ENCODE measurements at places on chromosomes 1 and 21. TPM values are rescaled to one million over a fixed set of nuclear protein-coding genes. Genes with fewer than 3 reads are reported as not detected.

DNA sequence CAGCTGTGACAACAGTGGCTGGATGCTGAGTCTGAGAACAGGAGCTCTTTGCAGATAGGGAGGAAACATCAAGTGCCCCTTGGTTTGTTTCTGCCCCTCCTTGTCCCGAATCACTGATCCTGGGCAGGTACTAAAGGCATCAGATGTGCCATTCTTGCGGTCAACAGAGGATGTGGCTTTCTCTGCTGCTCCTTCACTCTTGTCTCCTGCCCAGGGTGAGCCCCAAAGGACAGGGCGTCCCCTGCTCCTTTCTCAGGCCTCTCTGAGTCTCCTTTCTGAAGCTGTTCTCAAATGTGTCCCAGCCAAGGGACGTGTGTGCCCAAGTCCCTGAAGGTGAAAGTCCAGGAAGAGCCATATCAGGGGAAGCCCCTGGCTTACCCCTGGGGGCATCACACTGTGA lies 31.7 kb downstream of the SLC37A1 start:
- peaks cover 61% of the 10 kb centered on the region for H3K36me3 ChIP-seq
- H3K4me1 ChIP-seq, result no peaks in the 10 kb centered on the region

DNA sequence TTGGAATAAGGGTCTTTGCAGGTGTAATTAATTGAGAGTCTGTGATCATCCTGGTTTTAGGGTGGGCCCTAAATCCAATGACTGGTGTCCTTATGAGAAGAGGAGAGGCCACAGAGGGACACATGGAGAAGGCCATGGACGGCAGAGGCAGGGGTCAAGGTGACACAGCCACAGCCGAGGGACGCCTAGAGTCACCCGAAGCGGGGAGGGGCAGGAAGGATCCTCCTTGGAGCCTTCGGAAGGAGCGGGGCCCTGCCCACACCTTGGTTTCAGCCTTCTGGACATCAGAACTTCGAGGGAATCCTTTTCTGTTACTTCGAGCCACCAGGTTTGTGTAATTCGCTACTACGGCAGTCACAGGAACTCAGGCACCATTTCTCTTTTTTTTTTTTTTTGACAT lies 31.1 kb downstream of the RRP1 start:
- H3K36me3 ChIP-seq, result no peaks in the 10 kb centered on the region
- no peaks in the 10 kb centered on the region for H3K4me1 ChIP-seq
- H3K27me3 ChIP-seq, result no peaks in the 10 kb centered on the region
- H3K4me3 ChIP-seq, result no peak overlapping the region

DNA sequence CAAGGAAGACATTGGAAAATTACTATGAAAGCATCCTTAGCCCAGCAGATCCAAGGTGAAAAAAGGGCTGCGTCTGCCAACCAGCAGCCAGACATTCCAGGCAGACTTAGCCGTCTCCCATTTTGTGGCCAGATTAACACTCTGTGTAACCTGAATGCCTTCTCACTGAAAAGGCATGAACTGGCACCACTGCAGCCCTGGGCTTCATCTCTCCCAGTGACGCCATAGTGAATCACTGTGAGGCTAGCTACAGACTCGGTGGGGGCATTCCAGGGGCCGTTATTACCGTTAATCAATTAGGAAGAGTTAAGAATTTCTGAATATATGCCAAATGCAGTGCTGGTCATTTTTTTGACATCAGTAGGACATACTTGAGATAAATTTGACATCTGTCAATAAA lies 627.4 kb downstream of the LMO4 start:
- H3K4me3 ChIP-seq, result no peak overlapping the region
- no peaks in the 10 kb centered on the region for H3K27me3 ChIP-seq
- DNase-seq, result no peak
- peaks cover 35% of the 10 kb centered on the region for H3K4me1 ChIP-seq

GRCh38 chr1:40067851-40068250 lies 27.3 kb downstream of the CAP1 start:
- peaks cover 96% of the 10 kb centered on the region for H3K36me3 ChIP-seq
- H3K27ac ChIP-seq, result no peak overlapping the region
- no peaks in the 10 kb centered on the region for H3K4me1 ChIP-seq
- no peaks in the 10 kb centered on the region for H3K27me3 ChIP-seq
- no peak overlapping the region for H3K4me3 ChIP-seq

- H3K27ac ChIP-seq, result no peak overlapping the region
- no peaks in the 10 kb centered on the region for H3K36me3 ChIP-seq
- DNase-seq, result no peak
- H3K4me3 ChIP-seq, result no peak overlapping the region
- H3K4me1 ChIP-seq, result peaks cover 1% of the 10 kb centered on the region
These were observed 8.4 kb downstream of the TP73 start for GRCh38 chr1:3660704-3661103.

- H3K36me3 ChIP-seq, result peaks cover 15% of the 10 kb centered on the region
- peaks cover 15% of the 10 kb centered on the region for H3K4me1 ChIP-seq
- DNase-seq, result peak; percentile 20
- H3K4me3 ChIP-seq, result no peak overlapping the region
- no peak overlapping the region for H3K27ac ChIP-seq
These were observed 18.9 kb downstream of the LDLRAP1 start for GRCh38 chr1:25562101-25562927.

GRCh38 chr1:206967096-206967849 lies 3.0 kb downstream of the FCAMR start:
- DNase-seq, result peak; percentile 43
- H3K27ac ChIP-seq, result peak overlapping the region; percentile 23
- no peaks in the 10 kb centered on the region for H3K27me3 ChIP-seq
- H3K36me3 ChIP-seq, result no peaks in the 10 kb centered on the region

DNA sequence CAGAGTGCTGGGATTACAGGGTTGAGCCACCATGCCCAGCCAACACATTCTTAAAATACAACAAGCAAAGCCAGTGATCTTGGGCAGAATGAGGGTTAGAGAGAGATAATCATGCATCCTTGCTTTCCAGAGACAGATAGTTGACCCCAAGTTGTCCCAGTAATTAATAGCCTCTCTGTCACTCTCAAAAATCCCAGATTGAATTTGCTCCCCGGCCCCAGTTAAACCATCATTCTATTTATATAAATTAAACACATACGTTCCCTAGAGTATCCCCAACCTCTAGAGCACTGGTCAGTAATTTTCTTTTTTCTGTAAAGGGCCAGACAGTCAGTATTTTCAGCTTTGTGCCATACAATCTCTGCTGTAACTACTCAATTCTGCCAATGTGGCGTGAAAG lies 16.4 kb upstream of the TARDBP start:
- H3K4me1 ChIP-seq, result no peaks in the 10 kb centered on the region
- H3K4me3 ChIP-seq, result no peak overlapping the region
- DNase-seq, result no peak
- no peak overlapping the region for H3K27ac ChIP-seq
- H3K36me3 ChIP-seq, result no peaks in the 10 kb centered on the region

- no peaks in the 10 kb centered on the region for H3K36me3 ChIP-seq
- no peaks in the 10 kb centered on the region for H3K4me1 ChIP-seq
- DNase-seq, result no peak
- no peaks in the 10 kb centered on the region for H3K27me3 ChIP-seq
- no peak overlapping the region for H3K4me3 ChIP-seq
These were observed 33.2 kb upstream of the PDE4B start for GRCh38 chr1:65759516-65759915.

DNA sequence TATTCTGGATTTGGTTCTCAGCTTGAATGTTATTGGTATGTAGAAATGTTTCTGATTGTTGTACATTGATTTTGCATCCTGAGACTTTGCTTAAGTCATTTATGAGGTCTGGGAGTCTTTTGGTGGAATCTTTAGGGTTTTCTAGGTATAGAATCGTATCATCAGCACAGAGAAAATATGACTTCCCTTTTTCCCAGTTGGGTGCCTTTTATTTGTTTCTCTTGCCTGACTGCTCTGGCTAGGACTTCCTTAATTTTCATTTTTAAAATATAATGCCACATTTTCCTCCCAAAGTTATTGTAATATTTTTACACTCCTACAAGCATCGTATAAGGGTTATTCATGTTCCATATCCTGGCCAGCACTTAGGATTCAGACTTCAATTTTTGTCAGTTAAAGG lies 111.1 kb downstream of the FNBP1L start:
- peaks cover 10% of the 10 kb centered on the region for H3K4me1 ChIP-seq
- DNase-seq, result no peak
- no peak overlapping the region for H3K4me3 ChIP-seq
- no peak overlapping the region for H3K27ac ChIP-seq

DNA sequence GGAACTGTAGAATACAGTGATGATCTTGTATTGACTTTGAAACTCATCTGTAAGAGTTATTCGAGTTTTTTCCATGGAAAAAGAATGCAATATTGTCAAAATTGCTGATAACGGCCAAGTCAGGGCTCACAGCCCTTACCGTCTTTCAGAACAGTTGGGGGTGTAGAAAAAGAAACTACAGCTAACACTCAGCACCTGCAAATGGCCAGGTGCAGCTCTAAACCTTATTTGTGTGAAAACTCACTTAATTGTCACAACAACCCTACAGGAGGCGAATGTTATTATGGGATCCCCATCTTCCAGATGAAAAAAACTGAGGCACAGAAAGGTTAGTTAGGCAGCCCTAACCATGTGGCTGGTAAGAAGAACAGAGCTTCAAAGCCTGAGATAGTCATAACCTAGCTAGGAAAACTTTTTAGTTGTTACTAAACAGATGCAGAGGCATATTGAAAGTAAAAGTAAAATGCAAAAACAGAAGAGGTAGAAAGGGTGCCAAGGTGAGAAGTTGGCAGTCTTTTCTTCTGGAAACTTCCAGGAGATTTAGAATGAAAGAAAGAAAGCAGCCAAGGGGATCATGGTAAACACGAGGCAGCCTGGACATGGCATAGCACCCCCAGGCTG lies 76.4 kb downstream of the DSCAM start:
- no peaks in the 10 kb centered on the region for H3K4me1 ChIP-seq
- no peak for DNase-seq
- no peak overlapping the region for H3K4me3 ChIP-seq
- no peaks in the 10 kb centered on the region for H3K36me3 ChIP-seq

DNA sequence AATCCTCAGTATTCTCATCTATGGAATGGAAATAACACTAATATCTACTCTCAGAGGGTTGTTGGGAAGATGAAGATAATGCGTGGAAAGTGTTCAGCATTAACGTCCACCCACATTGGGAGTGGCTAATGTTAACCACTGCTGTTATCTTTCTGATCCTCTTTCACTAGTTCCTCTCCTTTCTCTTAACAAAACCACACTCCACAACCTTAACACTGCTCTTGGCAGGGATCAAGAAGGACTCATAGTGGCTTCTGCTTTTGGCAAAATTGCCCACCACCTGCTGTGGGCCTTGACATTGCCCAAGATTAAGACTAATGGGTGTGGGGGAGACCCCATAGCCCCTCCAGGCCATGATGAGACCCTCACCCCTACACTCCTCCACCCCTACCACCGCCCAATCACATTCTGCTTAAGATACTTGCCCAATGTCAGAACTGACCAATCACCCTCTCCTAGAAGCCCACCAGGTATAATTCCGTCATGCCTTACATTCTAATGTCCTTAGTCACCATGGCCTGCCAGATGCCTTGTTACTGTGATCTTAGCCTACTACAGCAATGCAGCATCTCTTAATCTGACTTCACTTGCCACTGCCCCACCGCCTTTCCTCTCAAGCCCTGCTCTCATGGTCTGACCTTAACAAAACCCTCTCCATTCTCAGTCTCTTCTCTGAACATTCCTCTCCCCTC lies 27.1 kb downstream of the DHCR24 start:
- no peak overlapping the region for H3K27ac ChIP-seq
- DNase-seq, result no peak
- H3K36me3 ChIP-seq, result peaks cover 4% of the 10 kb centered on the region
- H3K4me3 ChIP-seq, result no peak overlapping the region
- no peaks in the 10 kb centered on the region for H3K4me1 ChIP-seq

DNA sequence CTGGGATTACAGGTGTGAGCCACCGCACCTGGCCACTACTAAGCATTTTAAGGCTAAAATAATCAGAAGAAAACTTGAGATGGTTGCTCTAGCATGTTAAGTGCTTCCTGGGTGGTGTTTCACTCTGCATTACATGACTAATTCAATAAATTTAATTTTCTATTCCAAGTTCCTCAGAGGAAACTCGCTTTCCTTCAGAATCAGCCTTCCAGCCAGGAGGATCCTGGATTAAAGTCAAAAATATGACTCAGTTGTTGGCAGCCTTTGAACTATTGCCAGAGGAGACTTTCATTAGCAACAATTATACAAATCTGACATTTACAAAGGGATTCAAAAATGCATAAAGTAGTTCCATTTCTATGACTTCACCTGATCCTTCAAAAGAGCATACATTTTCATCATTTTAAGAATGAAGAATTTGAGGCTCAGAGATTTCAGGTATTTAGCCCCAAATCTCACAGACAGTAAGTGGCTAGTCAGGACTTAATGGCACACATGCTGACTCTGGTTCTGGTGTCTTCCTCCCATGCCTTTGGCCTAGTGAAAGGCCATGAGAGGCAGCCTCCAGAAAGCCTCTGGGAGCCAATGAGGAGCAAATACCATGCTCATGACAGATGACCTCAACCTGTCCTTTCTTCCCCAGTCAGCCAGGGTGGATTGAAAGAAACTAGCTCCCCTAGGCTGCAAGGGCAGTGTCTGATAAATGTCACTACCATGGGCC lies 115.7 kb downstream of the MAP3K21 start:
- no peaks in the 10 kb centered on the region for H3K4me1 ChIP-seq
- no peaks in the 10 kb centered on the region for H3K27me3 ChIP-seq
- no peaks in the 10 kb centered on the region for H3K36me3 ChIP-seq
- no peak overlapping the region for H3K27ac ChIP-seq
- H3K4me3 ChIP-seq, result no peak overlapping the region
- no peak for DNase-seq

DNA sequence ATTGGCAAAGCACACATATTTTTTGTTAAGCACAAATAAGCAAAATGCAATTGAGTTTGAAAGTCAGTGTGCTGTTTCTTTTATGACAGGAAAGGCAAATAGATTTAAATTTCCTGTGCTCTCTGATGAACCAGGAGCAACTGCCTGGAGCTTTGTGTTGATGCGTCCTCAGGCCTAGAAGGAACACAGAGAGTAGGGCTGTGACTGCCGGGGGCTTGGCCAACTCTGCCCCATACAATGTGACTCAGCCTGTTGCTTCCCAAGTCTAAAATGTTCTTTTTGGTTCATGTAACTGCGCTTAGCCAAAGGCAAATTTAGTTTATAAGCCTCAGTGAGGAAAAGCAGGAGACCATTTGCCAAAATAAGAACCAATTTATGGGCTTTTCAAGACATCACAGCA lies 37.5 kb downstream of the TOR1AIP2 start:
- H3K4me1 ChIP-seq, result no peaks in the 10 kb centered on the region
- no peak overlapping the region for H3K27ac ChIP-seq
- no peak for DNase-seq
- H3K36me3 ChIP-seq, result peaks cover under 1% of the 10 kb centered on the region
- H3K4me3 ChIP-seq, result no peak overlapping the region
- H3K27me3 ChIP-seq, result no peaks in the 10 kb centered on the region

OR6N1 gene
- total RNA-seq, result not detected

PIGM gene
- 6.9 TPM for total RNA-seq

SPRR2B gene
- not detected for total RNA-seq

DMBX1 gene
- total RNA-seq, result not detected

IL20 gene
- not detected for total RNA-seq

DAB1 gene
- 0.13 TPM for total RNA-seq

DNASE2B gene
- total RNA-seq, result not detected

NLRP3 gene
- total RNA-seq, result 2.3 TPM
